ENCODE measurements at places on chromosomes 1 and 21.

- DNase-seq, result no peak
Measured at GRCh38 chr1:13826591-13826990, 126.6 kb downstream of the PRDM2 start.

GRCh38 chr1:61089741-61090140 is 7.4 kb downstream of the NFIA start:
- no peak for DNase-seq

GRCh38 chr21:44360159-44360558 is 6.7 kb downstream of the TRPM2 start:
- no peak for DNase-seq

DNA sequence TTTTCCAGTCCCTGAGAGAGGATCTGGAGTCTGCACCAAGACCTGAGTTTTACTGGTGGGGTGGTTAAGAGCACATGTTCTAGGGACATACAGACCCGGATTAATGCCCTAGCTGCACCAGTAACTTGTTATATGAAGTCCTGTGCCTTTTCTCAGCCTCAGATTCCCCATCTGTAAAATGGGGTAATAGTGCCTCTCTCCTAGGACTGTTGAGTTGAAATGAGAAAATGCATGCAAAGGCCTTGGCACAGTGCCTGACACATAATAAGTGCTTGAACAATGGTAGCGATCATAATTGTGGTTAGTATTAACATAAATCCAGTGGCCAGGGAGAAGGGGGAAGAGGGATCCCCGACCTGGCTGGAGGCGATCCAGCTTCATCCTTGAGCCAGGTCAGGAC is 12.3 kb downstream of the AHDC1 start:
- DNase-seq, result no peak

DNA sequence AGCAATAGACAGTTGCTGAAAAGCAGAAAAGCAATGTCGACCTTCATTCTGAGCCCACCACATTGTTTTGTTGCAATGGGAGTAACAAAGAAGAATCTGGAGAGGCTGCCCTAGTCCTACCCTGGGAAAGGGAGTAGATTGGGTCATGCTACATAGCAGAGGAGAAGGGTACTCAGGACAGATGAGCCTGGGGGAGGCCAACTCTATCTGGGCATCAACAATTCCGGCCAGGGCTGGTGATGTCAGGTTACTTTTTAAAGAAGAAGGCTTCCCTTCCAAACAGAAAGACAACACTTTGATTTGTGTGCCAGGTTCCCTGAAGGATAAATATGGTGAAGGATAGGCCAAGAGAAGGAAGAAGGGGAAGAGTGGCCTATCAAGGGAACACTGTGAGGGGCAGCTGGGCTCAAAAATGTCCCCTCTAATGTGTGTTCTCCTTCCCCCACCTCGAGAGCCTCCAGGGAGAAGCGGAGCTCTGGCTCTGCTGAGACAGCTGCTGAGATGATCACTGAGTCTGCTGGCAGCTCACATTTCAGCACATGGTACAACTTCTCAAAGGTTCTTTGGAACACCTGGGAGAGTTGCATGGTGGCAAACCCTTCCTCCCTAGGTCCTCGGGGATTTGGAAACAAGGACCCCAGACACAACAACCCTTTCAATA is 3.2 kb upstream of the ADIPOR1 start:
- DNase-seq, result no peak

- no peak for DNase-seq
Measured at GRCh38 chr1:21514245-21514644, 5.0 kb downstream of the ALPL start.

- no peak for DNase-seq
Measured at GRCh38 chr1:164587617-164588501, 28.9 kb downstream of the PBX1 start.

DNA sequence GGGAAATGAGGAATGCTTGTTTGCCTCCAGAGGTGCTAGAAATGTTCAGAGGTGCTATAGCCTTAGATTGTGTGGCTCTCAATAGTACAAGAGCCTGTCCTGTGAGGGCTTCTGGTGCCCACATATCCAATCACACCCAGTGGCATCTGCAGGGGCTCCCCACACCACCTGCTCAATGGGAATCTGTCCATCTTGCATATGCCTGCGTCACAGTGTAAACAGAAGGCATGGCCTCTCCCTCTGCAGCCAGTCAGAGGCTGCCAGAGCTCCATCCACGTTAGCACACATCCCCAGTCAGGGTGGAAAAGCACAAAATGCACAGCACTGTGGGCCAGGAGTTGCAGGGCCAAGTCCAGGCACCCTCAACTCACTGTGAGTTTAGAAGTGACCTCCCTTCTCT is 113.6 kb upstream of the GRIK3 start:
- no peak for DNase-seq

GRCh38 chr1:42733415-42734200 is 6.4 kb downstream of the CLDN19 start:
- no peak for DNase-seq

- peak; percentile 35 for DNase-seq
Measured at GRCh38 chr1:25031966-25032667, 102.0 kb upstream of the RUNX3 start.

DNA sequence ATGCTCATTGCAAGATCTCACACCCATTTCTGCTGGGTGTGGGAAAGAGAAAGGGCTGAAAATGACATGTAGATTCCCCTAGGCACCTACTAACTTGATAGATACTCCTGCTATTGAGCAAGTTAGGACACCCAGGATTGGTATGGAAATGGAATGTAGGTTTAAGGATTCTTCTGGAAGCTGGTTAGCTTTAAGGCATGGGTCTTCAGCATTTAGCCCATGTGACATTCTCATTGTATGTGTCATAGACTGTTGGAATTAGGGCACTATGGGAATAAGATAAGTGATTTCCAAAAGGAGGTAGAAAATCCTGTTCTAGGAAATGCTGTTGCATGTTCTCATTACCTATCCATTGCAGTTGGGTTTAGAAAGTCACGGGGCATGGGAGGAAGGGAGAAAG is 76.2 kb downstream of the DISC1 start:
- no peak for DNase-seq

DNA sequence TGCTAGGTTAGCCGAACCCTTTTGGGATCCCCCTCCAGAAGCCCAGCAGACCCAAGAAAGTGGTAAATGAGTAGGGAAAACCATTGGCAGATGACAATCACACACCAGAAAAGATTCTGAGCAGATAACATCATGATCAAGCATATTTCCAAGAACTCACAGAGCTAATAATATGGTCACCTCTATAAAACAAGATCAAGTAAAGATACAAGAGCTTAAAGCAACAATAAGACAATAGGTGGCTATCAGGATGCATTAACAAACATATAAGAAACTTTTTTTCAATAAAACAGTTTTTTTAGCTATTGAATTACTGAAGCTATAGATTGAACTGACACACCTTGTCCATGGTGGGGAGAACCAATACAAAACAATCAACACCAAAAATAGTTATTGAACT is 29.0 kb downstream of the UBASH3A start:
- no peak for DNase-seq

DNA sequence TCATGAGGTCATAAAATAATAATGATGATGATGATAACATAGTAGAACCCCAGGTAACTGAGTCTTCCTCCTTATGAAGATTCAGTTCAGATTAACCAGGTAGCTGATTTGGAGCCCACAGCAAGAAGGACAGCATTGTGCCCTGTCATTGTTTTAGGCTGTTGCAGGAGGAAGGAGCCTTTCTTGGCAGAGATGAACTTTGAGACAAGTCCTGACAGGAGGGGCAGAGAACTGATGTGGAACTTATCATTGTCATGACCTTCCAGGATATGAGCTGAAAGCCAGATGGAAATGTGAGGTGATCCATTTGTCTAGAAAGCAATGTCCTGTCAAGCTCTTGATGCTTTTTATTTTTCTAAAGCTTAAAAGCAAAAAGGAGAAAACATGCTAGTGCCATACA is 132.6 kb upstream of the COA6 start:
- no peak for DNase-seq

DNA sequence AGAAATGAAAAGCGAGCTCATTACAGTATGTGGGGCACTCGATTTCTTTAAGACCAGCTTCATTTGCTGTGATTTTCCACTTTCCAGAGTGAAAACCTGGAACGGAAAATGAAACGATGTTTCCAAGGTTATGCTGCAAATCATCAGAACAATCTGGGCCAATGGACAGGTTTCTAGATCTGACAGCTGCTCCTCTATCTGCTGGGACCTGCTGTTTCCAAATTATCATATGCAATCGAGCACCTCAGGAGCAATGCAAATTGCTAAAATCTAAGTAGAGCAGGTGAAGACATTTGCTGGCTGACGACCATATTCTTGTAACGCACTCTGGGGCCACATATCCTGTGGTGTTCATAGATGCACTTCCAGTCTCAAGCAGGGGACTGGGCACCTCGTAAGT is 39.7 kb upstream of the TIAM1 start:
- DNase-seq, result no peak

DNA sequence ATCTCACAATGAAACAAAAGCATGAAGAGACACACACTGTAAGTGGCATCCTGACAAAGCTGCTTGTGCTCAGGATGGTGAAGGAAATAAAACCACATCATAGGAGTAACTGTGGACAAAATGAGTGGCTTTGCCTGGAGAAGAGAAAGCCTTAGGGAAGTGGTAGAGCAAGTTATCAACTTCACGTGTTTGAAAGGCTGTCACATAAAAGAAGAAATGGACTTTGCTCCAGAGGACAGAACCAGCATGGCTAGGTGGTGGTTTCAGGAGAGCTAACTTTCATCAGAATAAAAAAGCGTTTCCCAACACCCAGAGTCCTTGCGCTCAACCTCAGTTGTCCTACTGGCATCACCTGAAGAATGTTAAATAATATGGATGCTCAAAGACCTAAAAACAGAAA is 139.9 kb downstream of the SETD4 start:
- DNase-seq, result no peak

- DNase-seq, result no peak
Measured at GRCh38 chr1:31689854-31690253, 14.0 kb downstream of the COL16A1 start.

DNA sequence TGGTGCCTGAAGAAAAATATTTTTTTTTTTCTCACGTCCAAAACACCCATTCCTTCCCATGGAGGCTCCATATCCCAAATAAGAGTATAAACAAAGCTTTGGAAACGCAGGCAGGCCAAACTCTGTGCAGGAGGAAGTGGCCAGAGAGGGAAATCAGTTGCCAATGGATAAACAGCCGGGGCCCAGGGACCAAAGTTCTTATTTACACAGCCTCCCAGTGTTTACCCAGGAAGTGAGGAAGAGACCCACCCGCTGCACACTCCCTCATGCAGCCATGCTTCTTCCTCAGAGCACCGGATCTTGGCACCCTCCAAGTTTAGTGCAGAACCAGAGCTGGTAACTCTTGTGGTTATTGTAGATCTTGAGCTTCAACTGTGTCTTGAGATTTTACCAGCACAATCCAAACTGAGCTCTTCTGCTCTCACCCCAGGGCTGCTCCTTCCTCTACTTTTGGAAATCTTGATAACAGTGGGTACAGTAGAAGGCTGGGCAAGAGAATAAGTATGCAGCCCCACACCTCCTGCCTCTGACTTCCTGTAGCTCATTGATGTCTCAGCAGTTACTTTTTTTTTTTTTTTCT is 14.2 kb downstream of the MARCKSL1 start:
- no peak for DNase-seq

DNA sequence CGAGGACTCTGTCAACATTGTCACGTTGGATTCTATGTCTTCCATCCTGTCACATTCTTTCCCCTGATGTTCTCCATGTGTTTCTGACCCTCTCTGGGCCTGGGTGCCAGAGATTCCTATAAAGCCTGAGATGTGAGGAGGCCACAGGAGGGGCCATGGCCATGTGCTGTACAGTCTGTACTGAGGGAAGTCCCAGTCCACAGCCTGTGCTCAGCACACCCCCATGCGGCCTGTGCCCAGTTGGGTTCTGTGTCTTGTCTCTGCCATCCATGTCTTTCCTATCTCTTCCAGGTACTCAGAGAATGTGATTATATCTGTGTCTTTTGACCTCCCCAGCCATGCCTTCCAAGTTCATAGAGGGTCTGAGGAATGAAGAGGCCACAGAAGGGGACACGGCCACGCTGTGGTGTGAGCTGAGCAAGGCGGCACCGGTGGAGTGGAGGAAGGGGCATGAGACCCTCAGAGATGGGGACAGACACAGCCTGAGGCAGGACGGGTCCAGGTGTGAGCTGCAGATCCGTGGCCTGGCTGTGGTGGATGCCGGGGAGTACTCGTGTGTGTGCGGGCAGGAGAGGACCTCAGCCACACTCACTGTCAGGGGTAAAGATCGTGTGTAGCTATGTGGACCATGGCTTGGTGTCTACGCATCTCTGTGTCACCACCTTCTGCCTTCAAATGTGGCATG is 86.1 kb downstream of the OBSCN start:
- peak; percentile 3 for DNase-seq

DNA sequence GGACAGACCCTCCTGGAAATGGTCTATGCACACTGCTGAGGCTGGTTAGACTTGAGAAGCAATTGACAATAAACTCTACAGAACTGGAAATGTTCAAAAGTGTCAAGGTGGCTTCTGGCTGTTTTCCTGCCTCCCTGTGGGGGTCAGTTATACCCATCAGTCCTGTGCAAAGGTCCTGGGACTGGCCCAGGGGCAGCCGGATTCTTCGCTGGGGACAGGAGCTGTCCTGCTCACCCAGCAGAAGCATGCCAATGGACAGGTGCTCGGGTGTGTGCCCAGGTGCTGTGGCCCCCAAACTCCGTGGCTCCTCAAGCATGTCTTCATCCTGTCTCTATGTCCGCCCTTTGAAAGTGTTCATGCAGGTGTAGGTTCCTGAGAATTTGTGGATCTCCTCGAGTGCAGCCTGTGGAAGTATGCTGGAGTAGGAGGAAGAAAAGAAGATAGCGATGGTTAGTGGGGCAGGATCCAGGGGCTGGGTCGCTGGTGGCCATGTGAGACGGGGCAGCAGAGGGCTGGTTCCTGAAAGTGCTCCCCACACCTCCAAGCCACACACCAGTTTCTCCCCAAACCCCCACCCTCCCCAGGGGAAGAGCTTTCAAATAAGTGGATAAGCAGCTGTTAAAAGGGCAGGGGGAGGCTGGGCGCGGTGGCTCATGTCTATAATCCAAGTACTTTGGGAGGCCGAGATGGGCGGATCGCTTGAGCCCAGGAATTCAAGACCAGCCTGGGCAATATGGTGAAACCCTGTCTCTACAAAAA is 49.8 kb downstream of the DHRS3 start:
- no peak for DNase-seq

DNA sequence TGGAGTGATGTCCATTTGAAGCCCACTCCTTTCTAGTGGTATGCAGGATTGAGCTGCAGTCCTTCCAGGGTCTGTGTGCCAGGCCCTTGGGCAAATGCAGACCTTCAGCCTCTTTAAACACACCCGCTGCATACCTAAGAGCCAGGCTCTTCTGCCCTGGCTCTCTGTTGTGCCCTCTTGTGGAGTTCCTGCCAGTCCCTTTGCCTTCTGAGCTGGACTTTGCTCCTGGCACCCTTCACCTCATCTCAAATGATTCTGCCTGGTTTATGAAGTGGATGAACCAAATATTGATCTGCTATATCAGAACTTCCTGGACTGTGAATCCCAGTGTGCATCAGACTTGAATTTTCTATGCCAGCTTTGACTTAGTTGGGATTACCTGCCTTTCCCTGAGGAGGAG is 158.8 kb downstream of the URB2 start:
- DNase-seq, result no peak

DNA sequence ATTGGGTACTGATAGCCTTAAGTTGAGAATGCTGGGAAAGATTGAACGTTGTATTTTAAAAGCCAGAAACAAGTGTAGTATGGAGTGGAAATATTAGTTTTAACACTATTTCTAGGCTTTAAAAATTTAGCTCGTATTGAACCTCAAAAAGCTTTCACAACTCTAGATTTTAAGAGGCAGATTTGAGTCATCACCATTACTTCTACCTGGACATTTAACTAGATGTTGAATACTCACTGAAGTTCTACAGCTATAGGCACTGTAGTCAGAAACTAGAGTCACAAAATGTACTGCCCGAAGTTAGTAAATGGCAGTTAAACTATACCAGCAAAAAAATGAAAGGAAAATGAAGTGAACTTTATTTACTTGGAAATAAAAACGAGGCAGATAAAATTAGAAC is 96.5 kb downstream of the NEK7 start:
- DNase-seq, result no peak
